ENCODE measurements at places on chromosomes 2 and 18. TPM values are rescaled to one million over a fixed set of nuclear protein-coding genes. Genes with fewer than 3 reads are reported as not detected.

Gene LYPD1
- polyA plus RNA-seq: not detected

Gene SULT1C2
- polyA plus RNA-seq: not detected

Gene LDLRAD4
- polyA plus RNA-seq: 17.4 TPM

Gene RND3
- polyA plus RNA-seq: not detected

Gene ZNF513
- 3.7 TPM for polyA plus RNA-seq

Gene DYSF
- not detected for polyA plus RNA-seq

Gene FIGN
- polyA plus RNA-seq: not detected

Gene MAP2
- polyA plus RNA-seq: not detected

Gene CKAP2L
- not detected for polyA plus RNA-seq

Gene HNMT
- polyA plus RNA-seq: not detected

DNA sequence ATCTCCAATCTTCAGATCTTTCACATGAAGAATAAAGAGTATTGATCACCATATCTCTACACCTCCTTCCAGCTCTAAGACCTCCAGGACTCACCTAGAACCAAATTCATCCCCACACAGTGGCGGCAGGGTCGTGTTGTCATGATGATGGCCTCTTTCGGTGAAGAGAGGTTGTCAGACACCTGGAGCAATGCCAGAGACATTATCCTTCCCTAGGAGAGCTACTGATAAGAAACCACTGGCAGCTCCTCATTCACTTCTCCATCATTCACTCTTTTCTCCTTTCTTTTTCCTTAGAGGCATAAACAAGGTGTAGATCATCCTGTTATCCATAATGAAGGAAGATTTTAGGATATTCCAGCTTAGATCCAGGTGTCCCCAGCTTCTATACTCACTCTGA, 197.9 kb upstream of the TNP1 start:
- no peak for DNase-seq

DNA sequence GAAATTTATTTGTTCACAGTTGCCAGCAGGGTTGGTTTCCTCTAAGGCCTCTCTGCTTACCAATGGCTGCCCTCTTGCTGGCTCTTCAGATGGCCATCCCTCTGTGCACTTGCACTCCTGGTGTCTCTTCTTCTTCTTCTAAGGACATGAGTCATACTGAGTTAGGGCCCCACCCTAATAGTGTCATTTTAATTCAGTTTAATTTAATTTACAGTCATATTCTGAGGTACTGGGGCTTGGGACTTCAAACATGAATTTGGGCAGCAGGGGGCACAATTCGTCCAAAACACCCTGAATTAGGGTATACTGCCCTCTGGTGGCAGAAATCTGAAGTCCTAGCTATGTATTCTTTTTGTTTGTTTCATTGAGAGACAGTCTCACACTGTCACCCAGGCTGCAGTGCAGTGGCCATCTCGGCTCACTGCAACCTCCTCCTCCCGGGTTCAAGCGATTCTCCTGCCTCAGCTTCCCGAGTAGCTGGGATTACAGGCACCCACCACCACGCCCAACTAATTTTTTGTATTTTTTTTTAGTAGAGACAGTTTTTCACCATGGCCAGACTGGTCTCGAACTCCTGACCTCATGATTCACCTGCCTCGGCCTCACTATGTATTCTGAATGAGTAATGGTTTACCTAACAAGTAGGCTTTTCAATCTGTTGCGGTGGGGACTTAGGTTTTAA, 19.8 kb downstream of the SLC4A1AP start:
- DNase-seq: peak; percentile 86

GRCh38 chr2:176496761-176497160, 227.5 kb downstream of the MTX2 start:
- no peak for DNase-seq

- DNase-seq: no peak
Measured at GRCh38 chr18:40875101-40875615, 1079.9 kb upstream of the PIK3C3 start.

GRCh38 chr2:231856959-231857358, 69.2 kb downstream of the NPPC start:
- DNase-seq: no peak

DNA sequence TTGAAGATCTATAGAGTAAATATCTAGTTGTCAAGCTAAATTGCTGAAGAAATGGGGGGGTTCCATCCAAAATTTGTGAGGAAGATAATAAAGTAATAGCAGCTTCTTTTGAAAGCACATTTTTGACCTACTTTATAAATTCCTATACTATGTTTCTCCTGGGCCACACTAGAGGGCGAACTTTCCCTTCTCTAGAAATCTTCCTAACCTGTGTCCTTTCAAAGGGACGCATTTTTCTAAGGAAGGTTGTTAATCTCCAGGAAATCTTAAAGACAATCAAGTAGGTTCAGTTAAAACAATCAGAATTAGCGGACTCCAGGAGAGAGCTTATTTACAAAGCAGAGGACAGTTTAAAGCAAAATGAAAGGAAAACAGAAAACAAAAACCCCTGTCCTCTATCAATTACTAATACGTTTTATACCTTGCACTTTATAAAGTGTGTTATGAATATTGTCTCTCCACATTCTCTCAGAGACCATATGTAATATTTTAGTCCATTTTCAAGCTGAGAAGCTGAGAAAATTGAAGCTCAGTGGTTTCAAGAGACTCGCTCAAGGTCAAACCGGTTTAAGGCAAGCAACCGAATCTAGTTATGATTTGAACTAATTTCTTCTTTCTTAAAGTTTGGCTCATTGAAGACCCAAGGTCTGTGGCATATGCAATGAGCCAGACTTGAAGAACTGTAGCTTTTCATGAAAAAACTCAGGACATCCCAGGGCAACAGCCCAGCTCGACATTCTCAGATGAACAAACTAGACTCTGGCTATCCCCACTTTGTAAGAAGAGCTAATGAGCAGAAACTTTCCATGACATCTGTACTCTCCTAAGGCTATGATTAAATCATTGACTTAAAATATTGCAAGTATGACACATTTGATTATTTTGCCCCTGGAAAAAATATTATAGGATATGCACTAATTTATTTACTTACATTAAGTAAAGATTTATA, 273.6 kb downstream of the PAX3 start:
- DNase-seq: no peak

DNA sequence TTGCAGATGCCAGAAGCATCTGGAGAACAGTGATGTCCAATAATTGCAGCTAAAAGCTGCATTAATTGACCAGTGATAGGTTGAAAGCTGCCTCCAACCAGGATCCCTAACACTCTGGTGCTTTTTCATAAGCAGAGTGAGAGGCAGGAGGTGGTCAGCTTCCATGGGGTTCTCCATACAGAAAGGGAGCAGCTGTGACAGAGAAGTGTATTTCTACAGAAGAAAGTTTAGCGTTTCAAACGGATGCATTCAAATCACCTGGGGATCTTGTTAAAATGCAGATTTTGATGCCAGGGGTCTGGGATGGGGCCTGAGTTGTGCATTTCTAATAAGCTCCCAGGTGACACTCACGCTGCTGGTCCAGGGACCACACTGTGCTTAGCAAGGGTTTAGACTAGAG, 216.5 kb upstream of the NRP2 start:
- no peak for DNase-seq

- DNase-seq: no peak
Measured at GRCh38 chr2:173970516-173970924, 5.3 kb upstream of the SP3 start.

- no peak for DNase-seq
Measured at GRCh38 chr2:190365499-190366204, 22.3 kb downstream of the INPP1 start.

- DNase-seq: no peak
Measured at GRCh38 chr2:190809876-190810525, 70.6 kb upstream of the GLS start.

- DNase-seq: no peak
Measured at GRCh38 chr2:231626449-231626848, 33.8 kb downstream of the TEX44 start.

DNA sequence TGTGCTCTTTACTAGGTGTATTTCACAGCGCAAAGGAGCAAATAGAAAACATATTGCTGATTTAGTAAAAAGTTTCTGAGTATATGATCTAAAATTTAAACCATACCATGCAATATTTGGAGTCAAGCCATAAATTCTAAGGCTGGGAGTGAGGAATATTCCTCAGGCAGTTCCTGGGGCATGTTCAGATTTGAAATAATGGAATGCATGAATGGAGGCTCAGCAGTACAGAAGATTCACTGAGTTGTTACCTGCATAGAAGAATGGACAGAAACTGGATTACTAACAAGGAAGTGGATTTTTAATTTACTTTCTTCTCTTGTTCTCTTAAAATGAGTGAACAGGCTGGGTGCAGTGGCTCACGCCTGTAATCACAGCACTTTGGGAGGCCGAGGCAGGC, 441.0 kb upstream of the MAP2 start:
- no peak for DNase-seq

- DNase-seq: no peak
Measured at GRCh38 chr2:45700407-45701013, 49.0 kb downstream of the PRKCE start.

GRCh38 chr18:32754508-32755263, 18.1 kb downstream of the KLHL14 start:
- DNase-seq: no peak

GRCh38 chr2:120949027-120949956, 213.6 kb downstream of the GLI2 start:
- DNase-seq: no peak

DNA sequence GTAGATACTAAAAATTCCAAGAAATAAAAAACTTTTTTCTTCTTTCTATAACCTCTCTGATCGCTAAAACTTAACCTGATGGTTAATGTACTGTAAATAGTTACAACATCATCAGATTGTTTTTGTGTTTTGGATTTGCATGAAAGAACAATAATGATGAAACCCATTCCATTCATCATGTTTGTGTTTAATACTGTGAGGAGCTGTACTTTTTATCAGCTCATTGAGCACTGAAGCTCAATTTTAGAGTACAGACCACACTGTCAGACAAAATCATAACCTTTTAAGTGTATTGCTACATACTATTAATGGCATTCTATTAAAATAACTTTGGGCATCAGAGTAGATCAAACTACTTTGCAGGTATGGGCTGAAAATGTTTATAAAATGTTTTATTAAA, 14.8 kb upstream of the BBS5 start:
- no peak for DNase-seq

- no peak for DNase-seq
Measured at GRCh38 chr2:54513363-54513715, 57.2 kb downstream of the SPTBN1 start.

DNA sequence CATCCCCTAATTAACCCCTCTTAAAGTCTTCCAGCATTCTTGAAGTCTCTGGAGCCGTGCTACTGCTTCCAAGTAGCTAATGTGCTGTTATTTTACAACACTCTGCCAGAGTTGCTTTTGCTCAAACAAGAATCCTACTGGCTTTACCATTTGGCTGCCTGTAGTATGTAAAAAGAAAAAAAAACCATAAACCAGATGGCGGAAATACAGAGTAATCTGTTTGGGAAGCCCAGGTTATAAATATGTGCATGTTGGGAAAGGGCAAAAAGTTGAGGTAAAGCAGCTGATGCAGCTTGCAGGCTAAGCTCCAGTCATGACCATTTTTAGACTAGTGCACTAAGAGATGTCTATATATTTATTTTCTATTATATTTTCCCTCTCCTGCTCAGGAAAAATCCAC, 313.2 kb upstream of the ETAA1 start:
- DNase-seq: no peak

DNA sequence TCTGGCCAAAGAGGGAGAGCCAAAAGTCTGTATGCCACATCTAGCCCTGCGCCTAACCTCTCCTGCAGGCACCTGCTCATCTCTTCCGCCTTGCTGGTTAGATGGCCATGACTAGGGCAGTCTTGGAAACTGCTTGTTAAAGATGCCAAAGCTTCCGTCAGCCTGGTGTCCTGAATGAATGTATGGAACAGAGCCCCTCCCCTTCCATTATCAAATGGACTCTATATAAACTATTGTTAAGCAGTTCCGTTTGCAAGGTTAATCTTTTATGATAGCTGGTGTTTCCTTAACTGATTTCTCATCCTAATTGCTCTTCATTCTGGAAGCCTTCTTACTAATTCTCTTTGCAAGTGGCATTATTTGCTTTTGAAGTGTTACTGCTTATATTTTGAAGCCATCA, 87.1 kb downstream of the ATP9B start:
- no peak for DNase-seq

DNA sequence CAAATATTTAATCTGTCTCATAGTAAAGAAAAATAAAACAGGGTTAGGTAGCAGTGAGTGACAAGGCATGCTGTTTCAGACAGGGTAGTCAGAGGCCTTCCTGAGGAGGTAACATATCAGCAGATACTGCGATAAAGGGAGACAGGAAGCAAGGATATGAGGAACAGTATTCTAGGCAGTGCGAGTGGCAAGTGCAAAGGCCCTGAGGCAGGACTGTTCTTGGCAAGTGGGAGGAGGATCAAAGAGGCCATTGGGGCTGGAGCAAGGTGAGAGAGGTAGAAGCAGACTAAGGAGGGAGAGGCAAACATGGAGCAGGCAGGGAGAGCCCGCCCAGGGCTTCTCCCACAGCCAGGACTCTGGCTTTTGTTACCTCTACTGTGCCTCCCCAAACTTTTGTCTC, 33.6 kb downstream of the GAD1 start:
- DNase-seq: no peak

- no peak for DNase-seq
Measured at GRCh38 chr2:46256563-46257142, 40.6 kb upstream of the EPAS1 start.

DNA sequence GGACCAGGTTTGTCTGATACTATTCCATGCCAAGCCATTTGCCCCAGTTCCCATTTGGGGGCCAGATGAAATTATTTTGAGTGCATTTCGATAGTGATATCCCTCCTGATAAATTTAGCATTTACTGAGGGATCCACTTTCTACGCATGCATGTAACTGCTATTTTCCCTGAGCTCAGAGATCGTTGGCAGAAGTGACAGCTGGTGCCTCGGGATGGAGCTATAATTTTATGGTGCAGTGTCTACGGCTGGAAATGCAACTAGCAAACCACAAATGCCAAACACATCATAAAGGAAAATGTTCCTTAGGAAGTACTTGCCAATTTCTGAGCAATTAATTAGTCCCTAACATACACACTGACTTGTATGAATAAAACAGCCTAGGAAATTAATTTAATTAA, 254.8 kb downstream of the SLC8A1 start:
- no peak for DNase-seq

DNA sequence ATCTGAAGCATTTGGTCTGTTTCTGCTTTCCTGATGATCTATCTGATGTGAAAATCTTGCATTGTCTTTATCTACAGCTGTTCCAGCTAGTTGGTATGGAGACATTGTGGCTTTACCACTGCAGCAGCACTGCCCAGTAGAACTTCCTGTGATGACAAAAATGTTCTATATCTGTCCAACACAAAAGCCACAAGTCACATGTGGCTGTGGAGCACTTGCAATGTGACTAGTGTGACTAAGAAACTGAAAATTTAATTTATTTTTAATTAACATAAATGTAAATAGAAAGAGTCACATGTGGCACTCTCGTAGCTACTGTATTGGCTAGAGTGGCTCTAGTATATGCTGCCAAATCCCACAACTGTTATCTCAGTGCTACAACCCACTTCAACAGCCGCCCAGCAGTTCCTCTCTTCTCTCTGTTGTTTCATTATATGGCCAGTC, 425.7 kb downstream of the SETBP1 start:
- no peak for DNase-seq

GRCh38 chr2:179860255-179861026, 971 bp downstream of the ZNF385B start:
- DNase-seq: no peak

All from CD4-positive, alpha-beta memory T cell (primary cell).